Effector memory CD4-positive, alpha-beta T cell (primary cell): ENCODE measurements at places on chromosomes 7 and 10.

- DNase-seq = no peak
Observed at GRCh38 chr7:44157116-44158080, 16.3 kb upstream of the MYL7 start.

DNA sequence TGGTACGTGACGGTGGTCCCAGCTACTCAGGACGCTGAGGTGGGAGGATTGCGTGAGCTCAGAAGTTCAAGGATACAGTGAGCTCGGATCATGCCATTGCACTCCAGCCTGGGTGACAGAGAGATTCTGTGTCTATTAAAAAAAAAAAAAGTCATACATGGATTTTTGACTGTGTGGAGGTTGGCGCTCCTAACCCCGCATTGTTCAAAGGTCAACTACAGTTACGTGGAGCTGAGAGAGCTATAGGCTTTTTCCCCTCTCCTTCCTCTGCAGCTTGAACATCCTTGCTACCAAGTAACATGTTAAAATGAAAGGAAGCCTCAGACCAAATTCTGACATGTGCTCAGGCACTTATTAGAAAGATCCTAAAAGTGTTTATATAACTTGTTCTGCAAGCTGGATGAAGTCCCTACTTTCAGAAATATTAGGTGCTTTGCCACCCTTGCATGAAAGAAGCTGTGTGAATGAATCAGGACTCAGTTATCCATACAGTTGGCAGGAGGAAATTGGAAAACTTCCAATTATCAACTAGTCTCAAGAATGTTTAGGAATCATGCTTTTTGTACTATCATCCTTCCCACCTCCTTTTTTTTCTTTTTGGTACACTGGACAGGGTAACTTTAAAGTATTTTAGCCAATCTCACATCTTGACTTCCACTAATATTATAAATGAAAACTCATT lies 12.5 kb upstream of the ST7 start:
- DNase-seq = no peak

- no peak for DNase-seq
Observed at GRCh38 chr7:114708646-114709045, 213.2 kb upstream of the MDFIC start.

DNA sequence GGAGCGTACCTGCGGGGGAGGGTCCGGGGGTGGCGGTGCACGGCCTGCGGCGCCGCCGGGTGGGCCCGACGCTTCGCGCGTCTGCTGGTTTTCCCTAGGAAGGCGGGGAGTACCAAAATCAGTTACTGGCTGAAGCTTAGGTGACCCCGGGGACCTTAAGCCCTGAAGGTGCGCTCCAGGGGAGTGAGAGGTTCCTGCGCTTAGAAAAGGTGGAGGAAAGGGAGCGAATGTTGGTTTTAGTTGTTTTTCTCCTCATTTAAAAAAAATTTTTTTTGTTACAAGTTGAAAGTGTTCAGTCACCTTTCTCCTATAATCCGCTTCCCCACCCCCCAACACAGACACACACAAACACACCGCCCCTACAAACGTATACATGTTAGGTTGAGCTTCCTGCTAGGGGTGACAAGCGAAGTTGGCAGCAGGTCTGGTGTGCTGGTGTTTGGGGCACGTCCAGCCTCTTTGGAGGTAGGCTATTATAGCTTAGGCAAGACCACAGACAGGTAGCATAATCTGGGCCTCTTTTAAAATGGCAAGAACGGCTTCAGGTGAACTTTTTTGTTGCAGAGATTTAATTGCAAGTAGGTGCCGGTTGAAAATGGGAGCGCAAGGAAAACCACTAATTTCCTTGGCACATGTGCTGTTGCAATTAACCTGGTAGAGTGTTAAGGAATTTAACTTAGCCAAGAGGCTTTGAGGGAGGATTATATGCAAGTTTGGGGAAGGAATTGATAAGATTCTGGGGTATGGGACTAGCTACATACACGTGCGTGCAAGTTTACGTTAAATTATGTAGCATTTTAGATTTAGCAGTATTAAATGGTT lies 945 bp downstream of the ADD3 start:
- DNase-seq = peak; percentile 27

DNA sequence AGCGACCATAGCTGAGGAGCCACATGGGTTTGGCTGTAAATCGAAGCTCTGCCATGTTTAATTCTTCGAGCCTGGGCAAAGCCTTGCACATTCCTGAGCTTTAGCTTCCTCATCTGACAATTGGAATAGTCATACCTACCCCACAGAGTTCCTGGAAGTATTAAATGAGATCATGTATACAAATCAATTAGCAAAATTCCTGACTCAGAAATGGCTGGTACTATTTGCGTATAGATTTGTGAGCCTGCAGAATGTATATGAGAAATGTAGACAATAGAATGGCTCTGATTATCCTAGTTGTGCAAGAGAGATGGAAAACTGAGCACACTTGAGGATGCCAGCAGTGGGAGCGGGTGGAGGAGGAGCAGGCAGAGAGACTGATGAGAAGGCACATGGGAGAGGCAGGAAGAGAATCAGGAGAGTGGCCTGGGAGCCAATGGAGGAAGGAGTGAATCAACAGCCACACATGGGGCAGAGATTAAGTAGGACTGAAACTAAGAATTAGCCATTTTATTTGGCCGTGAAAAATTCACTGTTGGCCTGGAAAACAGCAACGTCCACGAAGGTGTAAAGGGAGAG lies 128.0 kb upstream of the C1GALT1 start:
- no peak for DNase-seq

- no peak for DNase-seq
Observed at GRCh38 chr7:108711611-108712010, 141.9 kb downstream of the DNAJB9 start.

DNA sequence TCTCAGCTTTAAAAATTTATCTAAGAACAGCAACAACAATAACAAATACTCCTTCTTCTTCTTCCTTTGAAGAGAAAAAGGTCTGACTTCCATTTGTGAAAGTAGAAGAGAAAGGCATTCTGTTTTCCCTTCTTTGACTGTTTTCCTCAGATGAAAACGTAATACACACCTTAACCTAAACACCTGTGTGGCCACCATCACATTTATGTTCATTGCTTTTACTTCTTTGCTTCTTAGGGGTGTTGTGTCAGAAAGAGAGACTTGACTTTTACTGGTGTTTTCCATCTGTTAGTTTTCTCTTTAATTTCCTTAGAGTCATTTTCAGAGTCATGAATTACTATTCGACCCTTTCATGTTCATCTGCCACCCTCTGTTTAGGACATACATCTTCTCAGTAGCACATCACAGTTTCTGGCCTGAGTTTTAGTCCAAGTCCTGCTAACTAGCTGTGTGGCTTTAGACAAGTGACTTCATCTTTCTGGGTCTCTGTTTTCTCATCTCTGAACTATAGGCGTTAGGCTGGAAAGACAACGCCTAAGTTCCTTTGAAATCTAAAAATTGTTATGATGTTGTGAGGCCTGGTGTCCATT lies 283.8 kb downstream of the GATA3 start:
- DNase-seq = no peak

- no peak for DNase-seq
Observed at GRCh38 chr10:101968286-101968939, 87.6 kb downstream of the ARMH3 start.

DNA sequence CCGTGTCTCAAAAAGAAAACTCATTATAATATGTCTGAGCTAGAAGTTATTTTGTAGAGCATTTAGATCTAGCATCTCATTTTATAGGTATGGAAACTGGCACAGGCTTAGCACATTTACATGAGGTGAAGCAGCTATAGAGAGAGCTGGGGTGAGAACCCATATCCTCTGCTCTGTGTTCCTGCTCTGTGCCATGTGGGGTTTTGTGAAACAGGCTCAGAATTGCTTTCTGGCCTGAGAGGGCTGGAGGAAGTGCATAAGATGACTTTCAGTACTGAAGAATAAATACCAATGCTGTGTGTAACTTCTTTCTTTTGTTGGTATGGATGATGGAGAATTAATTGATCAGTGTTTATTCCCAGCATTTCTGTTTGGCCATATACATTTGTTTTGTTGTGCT lies 159.1 kb downstream of the LRRC4 start:
- no peak for DNase-seq

- DNase-seq = no peak
Observed at GRCh38 chr10:3605882-3606281, 179.1 kb downstream of the KLF6 start.

DNA sequence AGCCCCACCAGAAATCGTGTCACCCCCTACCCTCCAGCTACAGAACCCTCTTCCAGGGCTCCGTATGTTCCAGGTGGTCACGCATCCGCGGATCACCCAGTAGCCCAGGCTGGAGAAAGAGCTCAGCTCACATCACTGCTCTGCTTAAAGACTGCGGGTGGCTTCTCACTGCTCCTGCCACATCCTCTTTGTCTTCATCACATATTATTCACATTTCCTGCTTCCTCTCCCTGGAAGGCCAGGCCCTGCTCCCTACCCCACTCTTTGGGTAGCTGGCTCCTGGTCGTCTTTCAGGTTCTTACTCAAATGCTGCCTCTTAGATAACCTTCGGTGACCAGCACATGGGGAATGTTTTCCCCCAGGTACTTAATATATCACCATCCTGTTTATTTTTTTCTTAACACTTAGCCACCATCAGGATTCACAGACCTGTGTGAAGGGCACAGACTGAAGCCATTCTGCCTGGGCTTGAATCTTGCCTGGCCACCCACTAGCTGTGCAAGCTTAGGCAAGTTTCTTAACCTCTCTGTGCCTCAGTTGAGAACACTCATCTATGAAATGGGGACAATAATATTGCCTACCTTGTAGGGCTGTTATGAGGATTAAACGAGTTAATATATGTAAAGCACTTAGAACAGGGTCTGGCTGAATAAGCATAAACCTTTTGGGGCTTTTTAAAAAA lies 307.8 kb downstream of the PRPF18 start:
- DNase-seq = no peak

GRCh38 chr10:125156739-125157480 lies 3.5 kb downstream of the CTBP2 start:
- no peak for DNase-seq

DNA sequence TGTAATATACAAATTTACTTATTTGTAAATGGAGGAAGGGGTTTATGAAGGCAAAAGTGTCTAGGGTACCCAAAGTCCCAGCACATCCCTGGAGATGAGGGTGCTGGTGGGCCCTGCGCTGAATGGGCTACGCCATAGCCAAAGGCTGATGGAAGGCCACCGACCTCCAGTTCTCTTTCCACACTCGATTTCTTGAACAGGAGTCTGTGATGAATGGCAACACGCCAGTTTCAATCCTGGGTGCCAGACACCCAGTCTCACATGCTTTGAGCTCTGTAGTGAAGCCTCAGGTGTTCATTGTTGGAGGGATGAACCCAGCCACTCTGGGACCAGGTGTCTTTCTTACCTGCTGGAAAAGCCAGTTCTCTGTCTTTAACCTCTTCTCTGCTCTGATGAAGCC lies 752 bp downstream of the LRMDA start:
- DNase-seq = no peak

- no peak for DNase-seq
Observed at GRCh38 chr7:134926396-134926795, 59.9 kb upstream of the AGBL3 start.

DNA sequence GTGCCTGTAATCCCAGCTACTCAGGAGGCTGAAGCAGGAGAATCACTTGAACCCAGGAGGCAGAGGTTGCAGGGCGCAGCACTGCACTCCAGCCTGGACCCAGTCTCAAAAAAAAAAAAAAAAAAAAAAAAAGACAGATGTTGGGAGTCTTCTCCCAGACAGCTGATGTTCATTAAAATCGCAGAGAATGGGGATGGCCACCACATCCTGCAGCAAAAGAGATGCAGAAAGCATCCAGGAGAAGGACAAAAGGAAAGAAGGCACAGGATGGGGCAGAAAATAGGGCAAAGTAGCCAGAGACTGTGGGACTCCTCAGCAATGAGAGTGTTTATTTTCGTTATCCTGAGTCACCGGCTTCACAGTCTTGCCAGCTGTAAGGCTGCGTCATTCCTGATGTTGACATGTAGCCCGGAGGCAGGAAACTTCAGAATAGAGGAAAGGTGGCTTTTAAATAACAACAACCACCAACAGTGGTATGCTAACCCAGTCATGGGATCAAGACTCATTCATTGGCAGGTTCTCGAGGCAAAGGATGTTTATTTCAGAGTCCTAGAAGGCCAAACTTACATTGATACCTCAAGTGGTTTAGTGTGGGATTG lies 149.5 kb upstream of the SVIL start:
- DNase-seq = no peak

DNA sequence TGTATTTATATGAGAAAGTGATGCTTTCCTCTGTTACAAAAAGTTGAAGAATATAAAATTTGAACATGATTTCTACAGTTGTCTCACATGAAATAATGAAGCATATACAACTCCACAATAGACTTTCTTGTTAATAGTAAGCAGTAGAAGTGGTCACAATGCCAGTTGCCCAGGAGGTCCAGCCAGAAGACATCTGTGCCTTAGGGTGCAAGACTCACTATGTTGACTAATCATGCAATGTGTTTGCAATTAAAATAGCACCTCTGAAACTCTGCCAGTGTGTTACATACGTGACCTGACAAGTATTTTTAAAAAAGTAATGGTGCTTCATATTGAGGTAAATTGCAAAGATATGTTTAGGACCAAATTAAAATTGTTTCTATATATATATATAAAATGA lies 547.2 kb downstream of the ETV1 start:
- DNase-seq = no peak

DNA sequence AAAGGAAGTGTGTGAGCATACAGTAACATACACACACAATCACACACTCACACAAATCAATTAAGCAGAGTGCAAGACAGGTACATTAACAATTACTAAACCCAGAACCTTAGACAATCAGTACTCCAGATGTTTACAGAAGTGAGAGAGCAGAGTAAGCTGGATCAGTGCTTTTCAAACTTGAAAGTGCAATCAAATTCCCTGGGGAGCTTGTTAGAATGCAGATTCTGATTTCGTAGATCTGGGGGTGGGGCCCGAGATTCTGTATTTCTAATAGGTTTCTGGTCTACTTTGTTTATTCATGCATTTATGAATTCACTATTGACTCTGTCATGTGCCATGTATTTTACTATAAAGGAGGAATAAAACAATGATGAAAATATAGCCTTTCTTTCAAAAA lies 179.6 kb upstream of the PHYHIPL start:
- no peak for DNase-seq

GRCh38 chr7:123717689-123718088 lies 31.1 kb downstream of the WASL start:
- DNase-seq = no peak

DNA sequence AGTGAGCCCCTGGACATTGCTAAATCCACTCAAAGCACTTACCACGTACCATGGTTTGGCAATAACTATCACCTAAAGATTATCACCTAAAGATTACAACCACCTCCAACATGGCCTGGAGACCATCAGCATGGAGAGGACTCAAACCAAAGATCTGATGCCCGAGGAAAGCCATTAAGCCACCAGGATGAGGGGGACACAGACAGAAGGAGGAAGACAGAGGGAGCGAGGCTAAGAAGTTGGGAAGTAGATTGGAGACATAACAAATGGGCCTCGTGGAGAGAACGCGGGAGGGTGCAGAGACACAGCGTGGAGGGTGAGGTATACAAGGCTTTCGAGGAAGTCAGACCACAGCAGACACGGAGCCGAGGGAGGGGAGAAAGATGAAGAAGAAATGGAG lies 700.2 kb downstream of the PARD3 start:
- DNase-seq = no peak

DNA sequence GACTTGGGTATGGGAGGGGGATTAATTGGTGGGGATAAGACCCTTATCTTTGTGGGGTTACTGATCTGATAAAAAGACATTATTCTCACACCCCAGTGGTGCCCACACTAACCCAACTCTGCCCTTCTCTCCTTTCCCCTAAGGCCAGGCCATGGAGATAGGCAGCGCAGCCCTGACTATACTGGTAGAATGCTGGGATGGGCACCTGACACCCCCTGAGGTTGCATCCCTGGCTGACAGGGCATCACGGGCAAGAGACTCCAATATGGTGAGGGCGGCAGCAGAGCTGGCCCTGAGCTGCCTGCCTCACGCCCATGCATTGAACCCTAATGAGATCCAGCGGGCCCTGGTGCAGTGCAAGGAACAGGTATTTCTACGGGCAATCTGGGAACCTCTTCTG lies 12.7 kb downstream of the ZSWIM8 start:
- no peak for DNase-seq
